Fibroblast of skin of back (primary cell): ENCODE measurements at places on chromosomes 16 and 17.
A peak's percentile ranks its signal among the peaks of the same experiment; 100 is the strongest.

DNA sequence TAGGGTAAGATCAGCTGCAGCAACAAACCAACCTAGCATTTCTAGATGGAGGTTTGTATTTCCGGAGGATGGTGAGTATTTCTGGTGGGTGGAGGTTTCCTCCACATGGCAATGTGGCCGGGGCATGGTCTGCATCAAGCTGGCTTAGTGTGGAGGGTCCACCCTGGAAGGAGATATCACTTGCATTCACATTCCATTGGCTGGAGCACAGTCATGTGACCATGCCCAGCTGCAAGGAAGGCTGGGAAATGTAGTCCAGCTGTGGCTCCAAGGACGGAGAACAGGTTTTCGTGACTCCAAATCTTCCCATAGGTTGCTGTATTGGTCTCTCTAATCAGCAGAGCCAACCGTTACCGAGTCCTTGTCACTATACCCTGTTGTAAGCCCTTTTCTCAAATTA, 68.7 kb downstream of the RAI1 start:
- DNase-seq = peak; percentile 50

- no peak for DNase-seq
These were observed 9.4 kb upstream of the SLC7A5 start for GRCh38 chr16:87878704-87879103.

DNA sequence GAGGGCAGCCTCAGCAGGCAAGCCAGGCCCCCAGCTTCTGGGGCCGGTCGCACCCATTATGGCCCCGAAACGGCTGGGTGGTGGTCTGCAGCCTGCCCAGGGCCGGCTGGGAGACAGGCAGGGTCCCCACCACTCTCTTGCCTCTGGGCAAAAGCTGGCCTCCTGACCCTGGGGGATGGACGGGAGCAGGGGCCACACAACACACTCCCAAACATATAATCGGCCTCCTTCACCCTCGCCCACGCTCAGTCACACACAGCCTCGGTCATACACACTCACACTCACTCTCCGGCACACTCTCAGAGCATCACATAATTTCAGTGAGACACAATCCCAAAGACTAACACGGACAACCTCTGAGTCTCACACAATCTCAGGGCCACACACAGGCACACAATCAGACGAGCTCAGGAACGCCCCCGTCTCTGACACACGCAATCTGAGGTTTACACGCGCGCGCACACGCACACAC, 589 bp downstream of the PEMT start:
- DNase-seq = no peak

DNA sequence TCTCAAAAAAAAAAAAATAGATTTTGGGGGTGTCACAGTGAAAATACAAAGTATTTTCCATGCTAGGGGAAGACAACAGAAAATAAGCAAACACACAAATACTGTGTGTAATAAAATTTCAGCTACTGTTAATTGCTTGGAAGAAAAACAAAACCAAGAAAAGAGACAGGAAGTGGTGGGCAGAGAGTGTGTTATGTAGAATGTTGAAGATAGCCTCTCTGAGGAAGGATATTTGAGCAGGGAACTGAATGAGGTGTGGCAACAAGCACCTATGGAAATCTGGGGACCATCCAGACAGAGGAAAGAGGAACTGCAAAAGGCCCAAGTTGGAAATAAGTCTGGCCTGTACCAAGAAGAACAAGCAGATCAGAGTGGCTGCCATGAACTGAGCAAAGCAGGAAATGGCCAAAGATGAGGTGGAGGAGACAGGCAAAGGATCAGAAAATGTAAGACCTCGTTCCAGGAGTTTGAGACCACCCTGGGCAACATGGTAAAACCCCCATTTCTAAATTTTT, 7.8 kb upstream of the USP31 start:
- DNase-seq = no peak

DNA sequence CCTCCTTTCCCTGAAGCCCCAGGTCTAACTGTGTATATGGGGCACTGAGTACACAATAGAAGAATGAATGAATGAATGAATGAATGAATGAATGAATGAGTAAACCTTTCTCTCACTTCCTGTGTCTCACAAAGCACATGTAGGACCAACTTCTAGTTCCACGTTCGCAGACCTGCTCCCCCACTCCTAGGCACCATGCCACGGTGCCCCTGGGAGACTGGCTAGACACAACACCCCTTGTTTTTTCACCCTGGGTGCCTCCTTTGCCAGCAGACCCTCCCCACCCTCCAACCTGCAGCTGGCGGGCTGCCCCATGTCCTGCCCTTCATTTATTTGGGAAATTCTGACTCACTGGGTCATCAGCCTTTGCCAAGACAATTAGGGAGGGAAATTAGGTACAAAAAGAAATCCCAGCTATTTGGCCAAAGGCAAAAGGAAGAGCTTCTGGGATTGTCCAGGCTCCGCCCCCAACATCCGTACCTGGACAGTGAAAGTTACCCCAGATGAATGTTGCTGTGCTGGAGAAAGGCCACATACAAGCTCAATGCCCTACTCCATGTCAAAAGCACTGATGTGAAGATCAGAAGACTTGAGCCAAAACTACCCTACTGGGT, 7.7 kb downstream of the CES1 start:
- no peak for DNase-seq

DNA sequence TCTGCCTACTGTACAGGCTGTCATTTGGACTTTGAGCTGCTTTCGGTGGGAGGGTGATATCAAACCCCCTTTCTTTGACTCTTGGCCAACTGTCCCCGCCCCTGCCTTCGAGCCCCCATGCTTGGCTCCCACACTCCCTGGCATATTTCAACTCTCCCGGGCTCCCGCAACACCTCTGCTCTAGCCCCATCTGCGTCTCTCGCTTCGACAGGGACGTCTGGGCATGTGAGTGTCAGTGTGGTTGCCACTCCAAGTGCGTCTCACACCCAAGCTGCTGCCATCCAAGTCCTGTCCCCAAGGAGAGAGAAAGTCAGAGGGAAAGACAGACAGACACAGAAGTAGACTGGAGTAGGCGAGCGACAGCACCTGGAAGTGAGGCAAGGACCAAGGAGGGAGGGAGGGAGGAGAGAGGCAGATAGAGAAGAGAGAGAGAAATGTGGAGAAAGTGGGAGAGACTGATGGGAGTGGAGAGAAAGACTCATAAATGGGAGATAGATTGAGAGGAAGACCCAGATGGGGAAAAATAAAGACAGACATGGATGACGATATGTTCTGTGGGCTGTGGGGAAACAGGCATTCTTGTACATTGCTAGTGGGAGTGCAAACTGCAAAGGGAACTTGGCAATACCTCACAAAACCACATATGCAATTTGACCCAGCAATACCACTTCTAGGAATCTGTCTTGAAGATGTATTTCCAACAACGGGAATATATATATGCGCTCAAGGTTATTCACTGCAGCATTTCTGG, 11.8 kb downstream of the STARD3 start:
- no peak for DNase-seq

DNA sequence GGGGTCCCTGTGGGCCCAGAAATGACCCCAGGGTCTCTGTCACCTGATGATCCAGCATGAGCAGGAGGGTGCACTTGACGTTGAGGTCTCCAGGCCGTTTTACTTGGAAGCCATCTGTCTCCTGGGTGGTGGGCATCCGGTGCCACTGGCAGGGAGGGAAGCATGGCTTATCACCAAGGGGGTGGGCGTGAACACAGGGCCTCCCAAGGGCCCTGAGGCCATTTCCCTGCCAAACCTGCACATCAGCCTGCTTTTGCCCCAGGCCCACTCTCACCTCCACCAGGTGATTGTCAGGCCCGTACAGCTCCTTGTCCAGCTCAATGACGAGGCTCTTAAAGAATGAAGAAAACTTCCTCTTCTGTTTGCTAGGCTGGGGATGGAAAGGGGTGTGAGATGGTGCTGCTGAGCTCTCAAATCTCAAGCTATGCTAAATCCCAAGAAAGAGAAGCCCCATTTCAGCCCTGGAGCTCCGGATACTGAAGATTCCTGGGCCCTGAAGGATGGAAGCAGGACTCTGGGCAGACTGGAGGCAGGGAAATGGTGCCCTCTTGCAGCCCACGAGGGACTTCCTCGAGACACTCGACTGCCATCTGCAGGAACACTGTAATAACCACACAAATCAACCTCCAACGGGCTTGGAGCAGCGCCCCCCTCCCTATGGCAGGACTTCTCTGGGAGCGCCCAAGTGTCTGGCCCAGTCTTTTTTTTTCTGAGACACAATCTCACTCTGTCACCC, 7.1 kb upstream of the FTSJ3 start:
- peak; percentile 83 for DNase-seq

DNA sequence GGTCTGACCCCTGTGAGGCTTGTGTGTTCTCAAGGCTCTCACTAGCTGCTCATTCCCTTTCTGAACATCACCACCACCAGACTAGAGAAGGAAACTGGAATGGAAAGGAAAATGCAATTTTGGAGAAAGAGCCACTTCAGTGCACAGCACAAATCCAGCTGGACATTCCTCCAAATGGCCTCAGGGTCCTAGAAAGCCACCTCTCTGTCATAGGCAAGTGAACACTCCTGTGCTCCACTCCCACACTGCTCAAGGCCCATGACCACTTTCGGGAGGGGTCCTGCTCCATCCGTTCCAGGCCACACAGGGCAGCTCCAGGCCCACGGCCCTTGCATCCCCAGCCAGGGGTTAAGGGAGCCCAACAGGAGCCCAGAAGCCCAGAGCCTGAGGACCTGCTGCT, 2.6 kb downstream of the LRRC75A start:
- no peak for DNase-seq

GRCh38 chr16:83813823-83814658, 6.3 kb downstream of the HSBP1 start:
- DNase-seq = peak; percentile 62

DNA sequence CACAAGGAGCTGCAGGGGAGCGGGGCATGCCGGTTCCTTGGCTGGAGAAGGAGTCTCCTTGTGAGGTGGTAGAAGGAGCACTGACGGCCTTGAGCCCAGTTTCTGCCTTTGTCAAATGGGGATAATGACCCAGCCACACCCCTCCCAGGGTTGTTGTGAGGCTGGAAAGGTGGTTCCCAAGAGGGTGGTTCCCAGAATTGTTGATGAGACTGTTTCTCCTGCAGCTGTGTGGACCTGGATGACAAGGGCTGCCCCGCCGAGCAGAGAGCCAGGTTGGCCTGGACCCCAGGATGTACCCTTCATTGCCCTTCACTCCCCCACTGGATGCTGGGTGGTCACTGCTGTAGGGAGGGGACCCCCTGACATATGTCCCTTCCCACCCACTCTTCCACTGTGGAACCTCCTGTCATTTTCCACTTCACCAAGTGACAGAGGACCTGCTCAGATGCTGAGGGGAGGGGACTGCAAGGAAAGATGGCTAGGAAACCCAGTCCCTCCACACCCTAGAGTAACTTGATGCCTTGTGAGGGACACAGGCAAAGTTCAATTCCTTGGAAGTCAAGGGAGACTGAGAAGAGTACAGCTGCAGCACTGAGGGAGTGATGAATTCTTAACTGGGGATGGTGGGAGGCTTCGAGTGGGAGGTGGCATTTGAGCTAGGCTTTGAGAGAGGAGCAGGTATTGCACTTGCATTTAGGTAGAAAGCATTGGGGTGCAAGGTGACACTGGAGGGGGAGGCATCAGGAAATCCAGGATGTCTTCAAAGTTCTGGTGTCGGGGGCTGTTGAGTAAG, 10.6 kb downstream of the MIEN1 start:
- DNase-seq = no peak

- DNase-seq = no peak
These were observed 179.8 kb downstream of the KATNIP start for GRCh38 chr16:27729516-27730304.

DNA sequence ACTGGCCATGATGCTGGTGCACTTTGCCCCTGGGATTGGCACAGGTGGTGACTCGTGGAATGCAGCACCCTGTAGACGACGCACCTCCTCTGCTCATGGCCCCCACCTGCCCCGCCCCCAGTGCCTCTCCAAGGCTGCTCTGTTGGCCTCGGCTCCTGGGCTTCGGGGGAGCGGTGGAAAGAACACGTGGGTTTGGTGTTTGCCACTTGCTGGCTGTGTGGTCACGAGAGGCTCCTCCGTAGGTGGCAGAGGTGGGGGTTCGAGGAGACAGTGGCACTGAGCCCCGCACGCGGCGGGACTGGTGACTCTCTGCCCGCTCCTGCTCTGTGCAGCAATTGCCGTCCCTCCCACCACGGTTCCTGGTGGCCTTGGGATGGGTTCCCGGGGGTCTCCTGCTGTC, 82.8 kb upstream of the ZNF750 start:
- DNase-seq = no peak

- DNase-seq = no peak
These were observed 15.7 kb downstream of the FAM117A start for GRCh38 chr17:49748223-49748622.

GRCh38 chr16:63365649-63366304, 1329.5 kb upstream of the CDH8 start:
- DNase-seq = no peak

- no peak for DNase-seq
These were observed 180.9 kb downstream of the GRIN2A start for GRCh38 chr16:10001258-10001775.

DNA sequence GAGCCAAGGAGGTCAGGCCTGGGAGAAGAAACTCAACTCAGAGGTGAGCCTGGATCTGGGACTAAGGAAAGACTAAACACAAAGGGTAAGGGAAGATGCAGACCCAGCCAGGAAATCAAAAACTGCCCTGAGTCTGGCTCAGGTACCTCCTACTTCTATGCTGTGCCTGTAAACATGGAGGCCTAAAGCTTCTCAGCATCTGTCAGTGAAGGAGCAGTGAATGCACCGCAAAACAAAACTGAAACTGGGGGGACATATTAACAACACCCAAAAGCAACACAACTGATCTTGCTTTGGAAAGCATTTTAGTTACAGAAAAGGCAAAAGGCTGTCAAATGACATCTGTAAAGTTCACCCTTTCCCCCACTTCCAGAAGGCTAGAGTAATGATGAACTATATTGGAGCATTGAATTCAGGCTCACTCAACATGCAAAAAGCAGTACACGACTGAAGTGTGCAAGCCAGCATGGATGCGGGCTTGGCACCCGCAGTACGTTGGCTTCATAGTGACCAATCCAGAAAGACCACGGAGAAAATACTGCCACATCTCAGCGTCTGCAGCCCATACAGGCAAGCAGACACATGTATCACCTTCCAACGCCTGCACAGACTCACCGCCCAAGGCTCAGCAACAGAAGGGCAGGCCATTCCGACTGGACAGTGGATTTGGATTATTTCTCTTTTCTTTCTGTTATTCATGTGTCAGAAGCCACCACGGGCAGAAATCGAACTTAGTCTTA, 3.8 kb downstream of the TBC1D16 start:
- DNase-seq = no peak

- no peak for DNase-seq
These were observed 103.8 kb downstream of the RAB11FIP4 start for GRCh38 chr17:31495022-31495885.

GRCh38 chr17:57136355-57136754, 51.3 kb downstream of the AKAP1 start:
- DNase-seq = no peak

GRCh38 chr17:9158544-9159452, 137.5 kb downstream of the NTN1 start:
- peak; percentile 5 for DNase-seq
